ENCODE measurements at places on chromosomes 13 and 19.
A peak's percentile ranks its signal among the peaks of the same experiment; 100 is the strongest.

GRCh38 chr19:47663911-47664771 lies 49.1 kb upstream of the EHD2 start:
- DNase-seq = no peak

GRCh38 chr13:110471833-110472162 lies 89.7 kb downstream of the RAB20 start:
- DNase-seq = peak; percentile 83

DNA sequence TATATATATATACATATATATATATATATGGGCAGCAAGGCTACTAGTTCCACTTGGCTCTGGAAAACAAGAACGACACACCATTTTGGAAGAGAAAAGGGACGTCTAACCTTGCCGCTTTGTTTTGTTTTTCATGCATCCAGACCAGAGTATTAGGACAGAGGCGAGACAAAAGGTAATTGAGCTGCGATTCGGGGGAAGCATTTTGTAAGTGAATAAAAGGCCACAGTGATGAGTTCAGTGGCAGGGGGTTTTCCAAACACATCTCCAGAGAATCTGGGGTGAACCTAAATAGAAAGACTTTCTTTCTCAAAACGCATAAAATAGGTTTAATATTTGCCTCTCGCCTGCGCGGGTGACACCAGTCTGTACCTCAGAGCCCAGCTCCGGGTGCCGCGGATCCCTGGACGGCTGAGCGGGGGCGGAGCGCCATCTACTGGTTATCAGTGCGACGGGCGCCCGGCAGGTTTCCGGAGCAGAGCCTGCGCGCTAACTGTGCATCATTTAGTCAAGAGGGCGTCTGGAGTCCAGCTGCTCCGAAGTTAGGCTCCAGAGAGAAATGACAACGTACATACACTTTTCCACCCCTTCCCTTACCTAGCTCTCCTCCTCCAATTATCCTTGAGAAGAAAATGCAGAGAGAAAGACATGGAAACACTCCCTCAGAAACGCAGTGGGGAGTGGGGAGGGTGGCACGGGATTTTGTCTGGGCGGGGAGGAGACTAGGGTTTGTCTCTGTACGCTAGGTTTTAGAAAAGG lies 262.3 kb downstream of the TBC1D4 start:
- DNase-seq = peak; percentile 85

DNA sequence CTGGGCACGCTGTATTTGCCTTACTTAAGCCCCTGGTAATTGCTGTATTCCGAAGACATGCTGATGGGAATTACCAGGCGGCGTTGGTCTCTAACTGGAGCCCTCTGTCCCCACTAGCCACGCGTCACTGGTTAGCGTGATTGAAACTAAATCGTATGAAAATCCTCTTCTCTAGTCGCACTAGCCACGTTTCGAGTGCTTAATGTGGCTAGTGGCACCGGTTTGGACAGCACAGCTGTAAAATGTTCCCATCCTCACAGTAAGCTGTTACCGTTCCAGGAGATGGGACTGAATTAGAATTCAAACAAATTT lies 676 bp downstream of the BRCA2 start:
- no peak for DNase-seq

DNA sequence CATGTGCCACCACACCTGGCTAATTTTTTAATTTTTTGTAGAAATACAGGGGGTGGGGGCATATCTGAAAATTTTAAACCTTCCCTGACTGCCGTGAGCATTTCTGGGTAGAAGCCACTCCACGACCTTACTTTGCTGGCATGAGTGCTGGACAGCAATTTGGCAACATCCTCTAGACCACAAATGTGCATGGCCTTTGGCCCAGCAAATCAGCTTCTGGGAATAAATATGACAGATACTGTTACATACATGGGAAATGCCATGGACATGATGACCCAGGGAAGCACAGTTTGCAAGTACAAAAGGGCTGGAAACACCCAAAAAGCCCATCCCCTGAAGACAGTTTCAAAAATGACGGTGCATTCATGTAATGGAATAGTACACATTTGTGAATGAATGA lies 3.2 kb upstream of the PVR start:
- DNase-seq = no peak

- DNase-seq = no peak
Observed at GRCh38 chr19:56125806-56126590, 4.9 kb upstream of the ZNF787 start.

GRCh38 chr19:34096020-34096915 lies 76.0 kb upstream of the LSM14A start:
- DNase-seq = peak; percentile 33

DNA sequence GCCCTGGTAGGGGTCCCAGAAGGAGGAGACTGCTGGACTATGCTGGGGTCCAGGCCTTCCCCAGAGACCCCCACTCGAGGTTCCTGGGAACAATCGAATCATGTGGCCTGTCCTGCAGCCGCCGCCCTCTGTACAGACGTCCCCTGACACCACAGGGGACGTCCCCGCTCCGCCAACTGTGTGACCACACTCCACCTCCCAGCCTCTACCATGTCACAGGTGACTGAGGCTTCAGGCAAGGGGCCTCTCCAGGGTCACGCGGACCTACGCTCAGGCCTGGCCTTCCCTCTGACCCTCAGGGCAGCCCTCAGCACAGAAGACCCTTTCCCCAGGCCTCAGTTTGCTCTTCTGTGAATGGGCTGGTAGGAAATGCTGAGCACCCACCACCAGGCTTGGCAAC lies 13.1 kb upstream of the TMEM161A start:
- no peak for DNase-seq

DNA sequence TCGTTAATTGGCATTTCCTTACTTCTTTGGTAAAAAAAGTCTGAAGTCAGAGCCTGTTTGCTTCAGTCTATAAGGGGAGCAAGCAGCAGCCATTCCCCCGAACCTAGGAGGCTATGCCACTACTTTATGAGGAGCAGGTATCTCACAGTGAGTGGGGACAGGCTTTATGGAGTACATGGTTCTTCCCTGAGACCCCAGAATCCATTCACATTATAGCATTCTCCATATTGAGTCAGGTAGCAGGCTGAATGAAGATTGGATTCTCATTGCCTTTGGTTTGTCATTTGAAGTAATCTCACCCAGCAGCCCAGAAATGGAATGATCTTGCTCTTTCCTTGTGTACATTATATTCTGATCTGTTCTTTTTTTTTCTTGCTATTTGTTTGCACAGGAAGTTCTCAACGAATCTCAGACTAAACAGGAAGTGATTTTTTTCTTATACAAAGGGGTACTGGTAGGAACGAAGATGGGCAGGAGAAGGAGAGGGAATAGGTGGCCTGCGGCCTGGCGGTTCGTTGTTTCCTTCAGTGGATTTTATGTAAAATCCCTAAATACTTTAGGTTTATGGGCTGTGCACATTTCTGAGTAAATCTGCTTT lies 74.4 kb downstream of the ARHGAP35 start:
- no peak for DNase-seq

GRCh38 chr13:21326155-21327031 lies 132.7 kb downstream of the ZDHHC20 start:
- peak; percentile 36 for DNase-seq

GRCh38 chr19:47231215-47232054 lies 436 bp upstream of the BBC3 start:
- DNase-seq = peak; percentile 88

DNA sequence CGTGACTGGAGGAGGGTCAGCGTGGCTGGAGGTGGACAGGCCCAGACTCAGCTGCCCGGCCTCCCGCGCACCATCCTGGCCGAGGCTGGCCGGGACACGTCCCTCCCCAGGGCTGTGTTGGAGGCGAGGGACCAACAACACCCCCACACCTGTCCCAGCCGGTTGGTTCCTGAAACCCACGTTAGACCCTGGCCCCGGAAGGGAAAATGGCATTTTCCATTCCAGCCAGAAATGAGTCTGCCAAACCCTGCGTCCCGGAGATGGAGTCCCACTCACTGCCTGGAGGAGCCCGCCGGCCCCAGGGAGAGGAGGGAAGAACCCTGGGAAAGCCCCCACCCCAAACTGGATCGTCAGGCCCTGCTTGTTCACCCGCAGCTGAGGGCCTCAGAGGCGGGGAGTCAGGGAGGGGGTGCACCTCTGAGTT lies 4.8 kb upstream of the WDR18 start:
- no peak for DNase-seq

DNA sequence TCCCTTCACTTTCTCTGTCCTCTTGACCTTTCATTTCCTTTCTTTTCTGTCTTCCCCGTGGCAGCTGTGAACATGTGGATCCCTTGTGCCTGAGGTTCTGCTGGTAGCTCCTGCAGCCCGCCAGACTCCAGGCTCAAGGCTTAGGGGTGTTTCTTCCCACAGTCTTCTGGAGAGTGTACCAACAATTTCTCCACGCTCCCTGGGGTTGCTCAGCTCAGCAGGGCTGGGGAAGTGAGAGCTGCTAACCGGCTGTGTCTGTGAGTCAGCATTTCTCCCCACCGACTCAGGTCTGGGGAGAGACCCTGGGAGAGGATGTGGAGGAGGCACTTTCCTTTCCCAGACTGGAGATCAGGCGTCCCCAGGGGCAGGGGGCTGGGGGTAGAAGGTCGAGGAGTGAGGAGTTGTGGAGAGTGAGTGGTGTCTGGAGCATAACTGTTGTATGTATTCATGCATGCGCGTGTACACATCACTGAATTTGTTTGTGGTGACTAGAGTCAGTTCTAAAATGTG lies 193.6 kb downstream of the KCNRG start:
- peak; percentile 39 for DNase-seq

GRCh38 chr13:98385606-98386005 lies 191.3 kb downstream of the STK24 start:
- no peak for DNase-seq

DNA sequence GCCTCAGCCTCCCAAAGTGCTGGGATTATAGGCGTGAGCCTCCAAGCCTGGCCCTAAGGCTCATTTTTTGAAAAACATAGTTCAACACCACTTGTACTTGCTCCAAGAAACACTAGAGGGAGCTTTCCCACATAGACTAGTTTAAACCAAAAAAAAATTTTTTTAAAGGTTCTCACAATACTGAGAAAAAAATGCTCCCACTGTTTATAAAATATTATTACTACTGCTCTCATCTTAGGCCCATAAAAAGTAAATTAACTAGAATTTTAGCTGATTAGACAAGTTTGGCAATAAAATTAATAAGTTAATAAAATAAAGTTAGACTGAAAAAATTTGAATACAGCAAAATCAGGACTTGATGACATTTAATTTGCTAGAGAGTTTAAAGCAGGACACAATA lies 109.5 kb downstream of the TBC1D4 start:
- peak; percentile 43 for DNase-seq

DNA sequence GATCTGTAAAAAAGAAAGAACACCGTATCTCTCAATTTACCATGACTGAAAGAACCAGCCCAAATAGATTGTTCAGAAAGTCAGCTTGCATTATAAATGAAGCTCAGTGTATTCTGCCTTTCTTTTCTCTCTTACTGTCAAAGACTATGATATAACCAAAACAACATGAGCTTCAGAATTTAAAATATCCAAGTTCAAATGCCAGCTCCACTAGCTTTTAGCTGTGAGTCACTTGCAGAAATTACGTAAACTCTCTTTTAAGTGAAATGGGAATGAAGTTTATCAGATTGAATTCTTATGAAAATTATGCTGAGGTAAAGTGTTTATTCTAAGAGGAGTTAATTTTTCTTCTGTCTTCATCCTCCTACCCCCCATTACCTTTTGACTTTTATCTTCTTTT lies 20.0 kb upstream of the POSTN start:
- no peak for DNase-seq

GRCh38 chr13:21078501-21078900 lies 17.1 kb upstream of the LATS2 start:
- no peak for DNase-seq

GRCh38 chr19:47350630-47351029 lies 1.5 kb downstream of the DHX34 start:
- DNase-seq = no peak

DNA sequence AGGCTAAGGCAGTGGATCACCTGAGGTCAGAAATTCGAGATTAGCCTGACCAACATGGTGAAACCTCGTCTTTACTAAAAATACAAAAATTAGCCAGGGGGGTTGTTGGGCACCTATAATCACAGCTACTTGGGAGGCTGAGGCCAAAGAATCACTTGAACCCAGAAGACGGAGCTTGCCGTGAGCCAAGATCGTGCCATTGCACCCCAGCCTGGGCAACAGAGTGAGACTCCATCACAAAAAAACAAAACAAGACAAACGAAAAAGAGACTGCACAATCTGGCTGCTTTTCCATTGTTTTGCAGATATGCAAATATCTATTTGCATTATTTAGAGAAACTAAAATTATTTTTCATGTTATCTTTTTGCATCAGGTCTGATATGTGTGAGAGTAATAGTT lies 83.6 kb downstream of the ZNF486 start:
- no peak for DNase-seq

- DNase-seq = no peak
Observed at GRCh38 chr19:10420444-10421239, at the start of gene PDE4A. PDE4A (plus strand) TSS chr19:10420538; CDS start chr19:10420765, 227 bp downstream.

GRCh38 chr13:113113846-113114271 lies 8.3 kb downstream of the F7 start:
- no peak for DNase-seq

DNA sequence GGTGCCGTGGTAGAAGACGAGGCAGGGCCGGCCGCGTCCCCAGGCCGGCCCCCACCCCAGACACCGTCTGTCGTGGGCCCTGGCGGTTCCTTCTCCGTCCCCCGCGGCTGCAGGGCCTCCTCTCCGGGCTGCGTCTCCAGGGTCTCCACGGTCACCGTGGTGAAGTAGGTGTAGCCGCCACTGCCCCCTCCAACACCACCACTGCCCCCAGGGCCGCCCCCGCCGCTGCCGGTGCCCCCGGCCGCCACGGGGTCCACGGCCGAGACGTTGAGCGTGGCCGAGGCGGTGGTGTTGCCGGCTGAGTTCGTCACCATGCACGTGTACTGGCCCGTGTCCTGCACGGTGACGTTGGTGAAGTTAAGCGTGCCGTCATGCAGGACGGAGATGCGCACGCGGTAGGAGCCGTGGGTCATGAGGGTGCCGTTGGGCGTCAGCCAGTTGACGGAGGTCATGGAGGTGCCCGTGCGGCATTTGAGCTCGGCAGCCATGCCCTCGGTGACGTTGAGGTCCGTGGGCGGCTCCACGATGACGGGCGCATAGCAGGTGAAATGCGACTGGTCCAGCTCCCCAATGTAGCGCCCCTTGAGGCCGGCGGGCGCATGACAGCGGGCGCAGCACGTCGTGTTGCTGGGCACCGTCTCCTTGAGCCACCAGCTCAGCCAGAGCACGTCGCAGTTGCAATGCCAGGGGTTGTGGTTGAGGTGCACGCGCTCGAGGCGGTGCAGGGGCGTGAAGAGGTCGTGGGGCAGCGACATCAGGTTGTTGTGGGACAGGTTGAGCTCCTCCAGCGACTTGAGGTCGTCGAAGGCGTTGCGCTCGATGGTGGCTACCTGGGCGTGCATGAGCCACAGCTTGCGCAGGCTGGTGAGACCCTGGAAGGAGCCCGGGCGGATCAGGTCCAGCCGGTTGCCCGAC lies 4.6 kb upstream of the ASPDH start:
- no peak for DNase-seq

GRCh38 chr19:28961772-28962500 lies 251.0 kb downstream of the UQCRFS1 start:
- DNase-seq = no peak

GRCh38 chr13:30600496-30600895 lies 17.2 kb upstream of the USPL1 start:
- DNase-seq = no peak

GRCh38 chr13:66886264-66886663 lies 343.9 kb downstream of the PCDH9 start:
- DNase-seq = no peak

GRCh38 chr13:23377983-23378632 lies 55.4 kb downstream of the SACS start:
- DNase-seq = peak; percentile 60

Measured in germinal center (tissue), 1 donor.